ENCODE measurements at places on chromosomes 16 and 17.

GRCh38 chr17:63399316-63399715 lies 46.8 kb downstream of the CYB561 start:
- DNase-seq, result no peak

GRCh38 chr16:46858151-46858550 lies 26.0 kb upstream of the GPT2 start:
- DNase-seq, result no peak

GRCh38 chr17:9367156-9367555 lies 208.5 kb downstream of the STX8 start:
- DNase-seq, result no peak

GRCh38 chr16:2121853-2122252 lies 13.8 kb downstream of the PKD1 start:
- no peak for DNase-seq

GRCh38 chr16:49914657-49915056 lies 58.7 kb upstream of the ZNF423 start:
- no peak for DNase-seq

DNA sequence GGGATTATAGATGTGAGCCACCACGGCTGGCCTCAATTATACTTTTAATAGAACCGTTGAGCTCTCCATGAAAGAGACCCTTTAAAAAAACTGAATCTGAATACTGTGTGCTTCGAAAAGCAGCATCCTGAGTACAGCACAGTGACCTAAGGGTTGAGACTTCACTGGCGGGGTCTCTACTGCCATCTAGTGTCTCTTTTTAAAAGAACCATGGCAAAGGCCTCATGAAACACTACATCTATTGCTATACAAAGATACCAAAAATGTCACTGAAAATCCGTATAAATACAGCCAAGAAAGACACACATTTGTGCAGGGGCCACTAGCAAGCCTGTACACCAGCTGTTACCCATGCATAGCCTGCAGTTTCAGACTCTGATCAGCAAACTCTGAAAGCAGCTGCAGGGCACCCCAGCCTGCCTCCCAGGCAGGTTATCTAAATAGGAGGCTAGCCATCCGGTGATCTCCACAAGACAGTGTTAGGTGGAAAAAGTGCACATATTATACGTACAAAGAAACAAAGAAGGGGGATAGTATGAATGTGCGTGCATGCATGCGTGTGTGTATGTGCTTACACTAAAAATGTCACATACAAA lies 35.3 kb downstream of the NPLOC4 start:
- DNase-seq, result peak; percentile 65

GRCh38 chr17:3043737-3044365 lies 19.6 kb downstream of the OR1D5 start:
- no peak for DNase-seq

All from COR-L47 (cell line).